NCI-H2081 (cell line): ENCODE measurements at places on chromosomes 6 and 20.

DNA sequence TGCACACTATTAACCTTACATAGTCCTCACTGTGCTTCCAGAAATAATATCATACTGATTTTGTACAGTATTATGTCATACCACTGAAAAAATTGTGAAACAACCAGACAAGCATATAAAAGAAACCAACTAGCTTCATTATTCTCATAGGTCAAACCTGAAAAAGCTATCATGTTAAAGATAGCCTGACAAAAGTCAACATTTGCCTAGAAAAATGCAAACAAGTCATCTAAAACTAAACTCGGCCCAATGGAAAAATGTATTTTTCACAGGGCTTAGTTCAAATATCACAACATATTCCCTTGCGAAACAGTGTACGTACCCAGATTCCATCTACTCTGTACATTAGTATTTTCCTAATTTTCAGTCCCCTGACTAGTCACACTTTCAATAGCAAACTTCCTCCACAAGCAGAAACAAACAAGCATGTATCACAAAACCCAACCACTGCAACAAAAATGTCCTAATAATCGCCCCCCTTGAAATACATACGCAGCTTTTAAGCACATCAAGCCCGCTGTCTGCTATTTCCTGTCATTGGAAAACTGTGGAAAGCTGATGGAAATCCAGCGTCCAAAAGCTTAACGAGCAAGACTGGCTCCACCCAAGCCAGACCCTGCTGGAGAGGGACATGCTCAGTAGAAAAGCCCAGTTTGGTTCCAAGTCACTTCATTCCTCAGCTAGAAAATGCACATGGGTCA, 93.1 kb downstream of the EPB41L2 start:
- no peak for DNase-seq

DNA sequence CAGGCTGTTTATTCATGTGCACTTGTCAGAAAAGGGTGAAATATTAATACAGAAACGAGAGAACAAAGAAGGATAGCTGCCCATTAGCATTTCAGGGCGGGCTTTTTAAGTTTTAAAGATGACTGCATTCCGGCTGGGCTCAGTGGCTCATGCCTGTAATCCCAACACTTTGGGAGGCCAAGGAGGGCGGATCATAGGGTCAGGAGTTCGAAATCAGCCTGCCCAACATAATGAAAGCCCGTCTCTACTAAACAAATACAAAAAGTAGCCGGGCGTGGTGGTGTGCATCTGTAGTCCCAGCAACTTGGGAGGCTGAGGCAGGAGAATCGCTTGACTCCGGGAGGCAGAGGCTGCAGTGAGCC, 130.5 kb downstream of the HFE start:
- no peak for DNase-seq

DNA sequence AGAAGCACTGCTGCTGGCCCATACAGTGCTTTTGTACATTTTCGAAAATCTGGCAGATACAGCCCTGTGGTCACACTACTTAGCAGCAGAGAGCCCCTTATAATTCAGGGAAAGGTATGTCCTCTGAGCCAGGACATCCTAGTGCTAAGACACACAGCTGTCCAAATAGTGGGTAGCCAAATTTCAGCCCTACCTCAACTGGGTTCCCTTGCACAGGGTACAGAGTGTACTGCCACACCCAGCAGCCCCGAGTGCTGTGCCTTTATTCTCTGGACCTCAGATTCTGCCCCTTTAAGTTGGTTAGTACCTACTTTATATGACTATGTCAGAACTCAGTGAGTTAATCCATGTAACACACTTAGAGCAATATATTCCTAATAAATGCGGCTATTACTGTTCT, 47.6 kb downstream of the PRPH2 start:
- DNase-seq = no peak

GRCh38 chr6:111122458-111123286, 35.4 kb downstream of the SLC16A10 start:
- DNase-seq = no peak

DNA sequence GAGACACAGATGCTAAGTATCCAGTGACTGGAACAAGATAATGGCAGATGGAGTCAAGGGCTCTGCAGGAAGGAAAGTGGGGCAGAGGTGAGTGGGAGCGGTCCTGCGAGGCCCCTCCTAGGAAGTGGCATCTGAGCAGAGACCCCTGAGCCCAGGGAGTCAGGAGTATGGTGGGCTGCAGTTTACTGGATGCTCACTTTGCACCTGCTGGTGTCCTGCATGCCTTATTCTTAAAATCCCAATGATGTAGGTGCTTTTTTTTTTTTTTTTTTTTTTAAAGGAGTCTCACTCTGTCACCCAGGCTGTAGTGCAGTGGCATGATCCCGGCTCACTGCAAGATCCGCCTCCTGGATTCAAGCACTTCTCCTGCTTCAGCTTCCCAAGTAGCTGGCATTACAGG, 5.6 kb downstream of the CEBPB start:
- no peak for DNase-seq

DNA sequence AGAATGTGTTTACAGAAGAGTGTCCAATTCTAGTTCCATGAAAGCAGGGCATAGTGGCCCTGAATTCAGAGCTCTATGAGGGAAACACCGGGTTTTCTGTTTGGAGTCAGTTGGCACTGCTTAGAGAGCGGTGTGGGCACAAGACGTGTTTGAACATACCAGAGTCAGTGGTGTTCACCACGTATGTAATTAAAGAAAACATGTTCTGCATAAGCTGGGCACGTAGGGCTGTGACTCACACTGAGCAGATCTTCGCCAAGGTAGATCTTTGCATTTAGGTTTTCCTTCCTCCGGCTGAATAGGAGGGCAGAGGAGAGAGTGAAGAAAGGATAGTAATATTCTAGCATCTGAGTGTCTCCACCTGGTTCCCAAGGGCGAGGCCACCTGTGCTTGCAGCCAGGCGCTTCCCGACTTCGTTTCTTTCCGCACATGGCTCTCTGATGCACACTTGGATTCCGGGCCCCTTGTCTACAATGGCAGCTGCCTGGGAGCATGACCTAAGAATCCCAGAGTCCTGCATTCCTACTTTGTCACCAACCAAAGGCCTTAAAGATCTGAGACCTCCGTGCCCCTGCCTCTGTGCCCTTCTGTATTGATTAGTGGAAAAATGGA, 136.2 kb downstream of the ERMARD start:
- DNase-seq = no peak
